Testis (tissue), 5 donors: ENCODE measurements at places on chromosomes 1 and 21. TPM values are rescaled to one million over a fixed set of nuclear protein-coding genes. Genes with fewer than 3 reads are reported as not detected.

Gene CCDC185
- total RNA-seq: 17.2 TPM

Gene NKAIN1
- 1.4 TPM for total RNA-seq

Gene ANGPTL3
- total RNA-seq: not detected

Gene PAQR6
- 10.5 TPM for total RNA-seq

Gene TENT5C
- 38.4 TPM for total RNA-seq

GRCh38 chr1:243903895-243904294 is 53.9 kb upstream of the AKT3 start:
- H3K36me3 ChIP-seq: no peaks in the 10 kb centered on the region
- DNase-seq: no peak
- H3K4me1 ChIP-seq: no peaks in the 10 kb centered on the region

DNA sequence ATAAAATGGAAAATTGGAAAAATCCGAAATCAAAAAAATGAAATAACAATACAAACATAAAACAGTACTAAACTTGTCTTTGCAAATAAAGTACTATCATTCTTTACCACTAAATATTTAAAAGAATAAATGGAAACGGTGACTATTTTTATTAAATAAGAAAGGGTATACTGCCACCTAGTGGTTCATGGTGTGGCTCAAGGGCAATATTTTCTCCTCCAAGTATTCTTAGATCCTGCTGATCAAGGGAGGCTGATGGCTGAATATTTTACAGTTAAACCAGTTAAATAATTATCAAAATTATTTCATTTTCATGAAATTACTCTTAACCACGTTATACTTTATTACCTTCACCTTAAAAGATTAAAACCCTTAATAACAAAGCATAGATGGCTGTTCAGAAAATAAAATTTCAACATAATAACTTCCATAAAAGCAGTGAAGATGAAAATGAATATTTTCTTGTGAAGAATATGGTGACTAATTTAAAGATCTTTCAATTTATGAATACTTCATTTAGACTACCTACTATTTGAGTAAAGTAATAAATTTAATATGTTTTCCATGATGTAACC is 1793.9 kb downstream of the NCAM2 start:
- no peak overlapping the region for H3K4me3 ChIP-seq
- peak; percentile 53 for DNase-seq
- no peaks in the 10 kb centered on the region for H3K27me3 ChIP-seq
- no peaks in the 10 kb centered on the region for H3K4me1 ChIP-seq
- no peaks in the 10 kb centered on the region for H3K36me3 ChIP-seq

GRCh38 chr21:45387506-45387905 is 17.5 kb upstream of the COL18A1 start:
- H3K27me3 ChIP-seq: no peaks in the 10 kb centered on the region
- H3K27ac ChIP-seq: no peak overlapping the region
- no peaks in the 10 kb centered on the region for H3K36me3 ChIP-seq
- no peak overlapping the region for H3K4me3 ChIP-seq

GRCh38 chr1:175413367-175413766 is 220.8 kb upstream of the KIAA0040 start:
- no peak overlapping the region for H3K4me3 ChIP-seq
- no peak for DNase-seq
- H3K36me3 ChIP-seq: no peaks in the 10 kb centered on the region
- no peak overlapping the region for H3K27ac ChIP-seq
- H3K4me1 ChIP-seq: no peaks in the 10 kb centered on the region

DNA sequence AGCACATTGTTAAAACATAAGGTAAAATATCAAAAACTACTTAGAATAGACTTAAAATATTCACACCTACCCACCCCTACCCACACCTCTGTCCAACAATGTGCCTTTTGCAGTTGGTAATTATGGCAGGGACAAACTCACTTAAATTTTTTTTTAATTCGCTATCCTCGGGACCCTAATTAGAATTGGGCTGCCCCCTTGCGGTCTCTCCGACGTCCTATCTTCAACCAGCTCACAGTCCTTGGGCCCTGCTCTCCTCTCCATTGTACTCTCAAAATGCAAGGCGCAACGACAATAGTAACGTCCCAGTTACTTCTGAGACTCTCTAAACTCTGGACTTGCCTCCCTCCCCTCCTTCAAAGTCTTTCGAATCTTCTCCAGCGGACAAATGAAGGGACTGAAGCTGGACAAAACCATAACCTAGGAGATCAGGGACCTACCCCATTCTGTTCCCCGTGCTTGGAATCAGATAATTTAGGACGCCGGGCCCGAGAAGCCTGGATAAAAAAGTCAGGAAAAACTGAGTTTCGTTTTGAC is 1.1 kb upstream of the CIART start:
- H3K27me3 ChIP-seq: no peaks in the 10 kb centered on the region
- no peaks in the 10 kb centered on the region for H3K36me3 ChIP-seq
- peaks cover 15% of the 10 kb centered on the region for H3K4me1 ChIP-seq

DNA sequence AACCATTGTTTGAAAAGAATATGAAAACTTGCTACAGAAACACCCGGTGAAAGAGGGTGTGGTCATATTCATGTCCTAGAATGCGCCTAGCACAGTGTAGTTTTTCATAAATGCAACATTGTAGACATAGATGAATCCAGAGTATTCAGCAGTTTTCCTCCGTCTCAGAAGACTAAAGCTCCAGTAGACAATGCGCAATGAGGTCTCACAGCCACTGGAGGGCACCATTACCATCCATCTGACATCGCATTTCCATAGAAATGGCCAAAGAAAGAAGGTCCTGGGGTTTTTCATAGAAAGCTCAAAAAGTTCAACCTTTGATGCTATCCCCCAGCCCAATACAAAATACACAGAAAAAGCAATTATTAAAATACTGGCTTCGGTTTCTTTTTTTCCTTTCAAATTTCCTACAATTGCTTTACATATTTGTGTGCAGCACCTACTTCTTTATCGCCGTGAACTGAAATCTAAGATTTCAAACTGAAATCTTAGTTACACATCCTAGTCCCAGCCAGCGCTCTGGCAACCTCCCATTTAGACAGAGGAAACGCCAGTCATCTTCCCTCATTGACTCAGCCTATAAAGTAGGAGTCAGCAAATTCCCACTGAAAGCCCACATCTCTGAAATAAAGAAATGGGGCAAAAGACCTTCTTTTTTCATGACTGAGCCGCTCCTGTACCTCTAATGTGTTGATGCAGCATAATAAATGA is 3.9 kb upstream of the CD58 start:
- no peaks in the 10 kb centered on the region for H3K36me3 ChIP-seq
- H3K27ac ChIP-seq: no peak overlapping the region
- peak; percentile 80 for DNase-seq
- H3K4me1 ChIP-seq: peaks cover 10% of the 10 kb centered on the region
- no peaks in the 10 kb centered on the region for H3K27me3 ChIP-seq

GRCh38 chr1:156797212-156797871 is 19.3 kb downstream of the SH2D2A start:
- no peaks in the 10 kb centered on the region for H3K27me3 ChIP-seq
- no peaks in the 10 kb centered on the region for H3K36me3 ChIP-seq
- H3K27ac ChIP-seq: no peak overlapping the region
- peaks cover 11% of the 10 kb centered on the region for H3K4me1 ChIP-seq
- DNase-seq: peak; percentile 59
